ENCODE measurements at places on chromosomes 7 and 10.
A peak's percentile ranks its signal among the peaks of the same experiment; 100 is the strongest.

GRCh38 chr7:8147760-8148463 is 114.1 kb downstream of the ICA1 start:
- no peak for DNase-seq

- no peak for DNase-seq
These were observed 121.5 kb upstream of the ZNF716 start for GRCh38 chr7:57328457-57328856.

- DNase-seq, result peak; percentile 76
These were observed 186.5 kb upstream of the ADO start for GRCh38 chr10:62618054-62618453.

DNA sequence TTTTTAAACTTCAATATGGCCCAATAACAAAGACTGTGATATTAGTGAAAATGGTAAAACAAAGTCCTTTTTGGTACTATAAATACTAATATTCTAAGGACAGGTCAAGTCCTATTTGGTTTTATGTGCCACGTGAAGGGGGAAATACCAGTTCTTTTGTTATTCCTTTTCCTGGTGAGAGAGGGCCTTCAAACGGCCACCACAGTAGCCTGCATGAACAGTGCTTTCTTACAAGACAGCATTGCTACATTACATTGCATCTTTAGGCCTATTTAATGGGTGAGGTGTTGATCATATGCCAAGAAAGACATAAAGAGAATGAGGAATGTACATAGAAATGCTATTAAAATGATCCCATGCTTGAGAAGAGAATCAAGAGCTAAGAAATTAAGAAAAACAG is 214.8 kb downstream of the LRRTM3 start:
- no peak for DNase-seq

DNA sequence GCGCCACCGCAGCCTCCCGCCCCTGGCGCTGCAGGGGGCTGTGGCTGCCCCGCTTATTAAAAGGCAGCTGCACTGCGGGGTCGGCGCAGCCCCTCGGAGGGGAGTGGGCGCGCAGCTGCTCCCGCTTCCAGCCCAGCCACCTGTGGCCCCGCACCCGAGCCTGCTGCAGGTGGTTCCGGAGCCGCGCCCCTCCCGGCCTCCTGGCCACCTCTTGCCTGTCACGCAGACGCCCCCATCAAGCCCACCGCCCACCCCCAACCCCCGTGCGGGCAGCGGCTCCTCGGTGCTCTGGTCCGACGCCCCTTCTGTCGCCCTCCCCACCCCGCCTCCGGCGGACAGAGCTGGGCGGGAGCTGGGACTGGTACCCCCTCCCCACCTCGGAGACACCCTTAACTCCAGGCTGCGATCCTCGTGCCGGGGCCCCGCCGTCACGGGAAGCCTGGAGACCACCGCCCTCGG is 549 bp downstream of the CALY start:
- DNase-seq, result no peak

- no peak for DNase-seq
These were observed 9.5 kb downstream of the SEPHS1 start for GRCh38 chr10:13338390-13339110.

DNA sequence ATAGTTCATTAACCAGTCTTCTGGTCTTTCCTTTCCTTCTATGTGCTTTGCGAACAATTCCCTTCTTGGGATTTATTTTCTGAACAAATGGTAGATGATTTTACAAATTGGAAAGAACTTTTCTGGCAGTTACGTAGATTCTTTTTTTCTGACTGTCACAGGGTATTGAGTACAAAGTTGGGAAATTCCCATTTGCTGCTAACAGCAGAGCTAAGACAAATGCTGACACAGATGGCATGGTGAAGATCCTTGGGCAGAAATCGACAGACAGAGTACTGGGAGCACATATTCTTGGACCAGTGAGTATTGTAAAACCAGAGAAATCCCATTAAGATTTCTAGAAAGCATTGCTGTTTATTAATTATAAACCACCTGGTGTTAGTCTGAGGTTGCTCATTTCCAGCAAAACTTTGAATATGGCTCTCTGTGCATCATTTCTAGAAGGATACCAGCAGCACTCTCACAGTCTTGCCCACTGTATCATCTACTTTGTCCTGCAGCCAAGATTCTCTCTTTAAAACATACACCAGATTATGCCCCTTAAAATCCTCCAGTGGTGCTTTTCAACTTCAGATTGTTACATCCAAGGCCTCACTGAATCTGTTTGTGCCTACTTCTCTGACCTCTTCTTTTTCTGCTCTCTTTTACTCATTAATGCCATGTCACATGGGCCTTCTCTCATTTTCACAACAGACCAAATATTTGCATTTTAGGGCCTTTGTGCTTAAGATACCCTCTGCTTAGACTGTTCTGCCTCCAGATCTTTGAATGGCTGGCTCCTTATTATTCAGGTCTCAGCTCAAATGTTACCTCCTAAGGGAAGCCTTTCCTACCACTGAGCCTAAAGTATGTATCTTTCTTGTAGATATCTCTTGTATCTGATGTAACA is 27.0 kb downstream of the DLD start:
- peak; percentile 58 for DNase-seq

DNA sequence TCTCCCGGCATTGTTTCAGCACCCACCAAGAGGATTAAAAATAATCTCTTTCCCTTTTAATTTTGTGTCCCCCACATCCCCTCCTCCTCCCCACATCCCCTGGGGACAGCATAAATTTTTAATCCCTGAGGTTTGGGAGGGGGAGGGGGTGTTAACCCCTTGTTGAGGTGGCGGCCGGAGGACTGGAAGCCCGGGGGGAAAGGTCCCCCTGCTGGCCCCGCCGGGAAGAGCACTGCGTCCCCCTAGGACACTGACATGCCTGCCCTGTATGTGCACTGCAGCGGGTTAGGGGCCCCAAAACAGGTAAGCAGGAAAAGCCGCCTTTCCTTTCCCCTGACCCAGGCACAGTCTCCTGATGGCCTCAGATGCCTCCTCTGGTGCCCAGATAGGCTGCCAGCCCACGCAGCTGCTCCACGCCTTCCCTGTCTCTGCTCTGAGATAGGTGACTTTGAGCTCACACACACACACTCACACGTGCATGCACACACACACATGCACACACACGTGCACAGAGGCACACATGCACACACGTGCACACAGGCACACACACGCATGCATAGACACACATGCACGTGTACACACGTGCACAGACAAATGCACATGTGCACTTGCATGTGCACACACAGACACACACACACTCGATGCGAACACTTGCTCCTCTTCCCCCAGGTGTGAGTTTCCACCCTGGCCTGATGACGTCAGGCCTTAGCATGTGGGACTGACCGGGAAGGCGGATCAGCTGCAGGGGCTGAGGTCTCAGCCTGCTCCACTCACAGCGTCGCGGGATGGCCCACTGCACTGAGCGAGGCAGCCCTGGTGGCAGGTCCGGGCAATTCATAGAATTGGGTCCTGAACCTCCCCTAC is 12.3 kb downstream of the CNPY1 start:
- DNase-seq, result peak; percentile 63

GRCh38 chr7:21620054-21620453 is 77.2 kb downstream of the DNAH11 start:
- DNase-seq, result no peak

- DNase-seq, result peak; percentile 59
These were observed 38.1 kb upstream of the GPR141 start for GRCh38 chr7:37645282-37646050.

DNA sequence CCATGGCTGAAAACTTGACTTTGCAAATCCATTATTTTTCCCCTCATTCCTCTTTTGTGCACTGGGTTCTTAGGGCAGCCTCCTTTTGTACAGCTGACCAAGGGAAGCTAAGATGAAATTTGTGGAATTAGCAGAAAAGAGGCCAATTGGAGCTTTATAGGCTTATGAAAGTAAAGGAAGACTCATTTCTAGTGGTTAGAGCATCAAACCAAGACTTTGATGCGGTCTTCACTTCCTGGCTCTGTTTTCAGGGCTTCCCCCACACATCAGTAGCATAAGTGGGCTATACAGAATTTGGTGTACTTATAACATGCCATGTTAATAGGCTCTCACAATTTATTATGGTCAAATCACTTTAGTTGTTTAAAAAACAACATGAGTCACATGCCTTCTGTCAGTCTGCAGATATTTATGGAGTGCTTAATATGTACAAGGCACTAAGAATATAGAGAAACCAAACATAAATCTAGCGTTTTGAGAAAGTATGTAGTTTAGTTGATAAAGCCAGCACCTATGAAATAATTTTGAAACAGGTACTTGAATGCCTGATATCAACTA is 5.7 kb downstream of the AUTS2 start:
- peak; percentile 5 for DNase-seq

GRCh38 chr7:149497467-149498261 is at the start of gene ZNF746:
ZNF746 (minus strand) TSS chr7:149497809; CDS start chr7:149497536, 273 bp downstream.
- peak; percentile 92 for DNase-seq

Data from suppressor macrophage treated with lipopolysaccharide for 1 hour (primary cell).